Stimulated activated CD8-positive, alpha-beta memory T cell treated with anti-CD3 and anti-CD28 coated beads, Interleukin-7, amount 100 ng/mL, for 4 hours (primary cell): ENCODE measurements at places on chromosomes 1 and 21.

- no peak for DNase-seq
Measured at GRCh38 chr21:43895196-43895595, 30.2 kb downstream of the AGPAT3 start.

GRCh38 chr21:31943561-31943960 lies 70.7 kb downstream of the HUNK start:
- DNase-seq = no peak

GRCh38 chr1:24776821-24777220 lies 31.6 kb downstream of the CLIC4 start:
- DNase-seq = no peak

DNA sequence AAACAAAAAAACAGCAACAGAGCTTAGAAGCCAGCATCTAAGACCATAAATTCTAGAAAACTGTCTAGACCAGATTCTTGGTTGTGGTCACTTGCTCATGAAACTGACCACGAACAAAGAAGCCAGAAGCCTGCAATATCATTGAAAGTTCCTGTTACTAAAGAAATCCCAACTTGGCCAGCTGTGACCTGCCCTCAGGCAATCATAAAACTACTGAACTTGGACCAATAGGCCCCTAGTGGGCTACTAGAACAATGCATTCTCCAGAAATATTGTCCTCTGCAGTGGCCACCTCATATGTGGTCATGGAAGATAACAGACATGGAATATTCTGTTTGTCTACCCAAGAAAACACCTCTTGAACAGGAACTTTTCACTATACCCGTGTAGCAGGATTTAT lies 87.7 kb downstream of the SPATA17 start:
- no peak for DNase-seq

DNA sequence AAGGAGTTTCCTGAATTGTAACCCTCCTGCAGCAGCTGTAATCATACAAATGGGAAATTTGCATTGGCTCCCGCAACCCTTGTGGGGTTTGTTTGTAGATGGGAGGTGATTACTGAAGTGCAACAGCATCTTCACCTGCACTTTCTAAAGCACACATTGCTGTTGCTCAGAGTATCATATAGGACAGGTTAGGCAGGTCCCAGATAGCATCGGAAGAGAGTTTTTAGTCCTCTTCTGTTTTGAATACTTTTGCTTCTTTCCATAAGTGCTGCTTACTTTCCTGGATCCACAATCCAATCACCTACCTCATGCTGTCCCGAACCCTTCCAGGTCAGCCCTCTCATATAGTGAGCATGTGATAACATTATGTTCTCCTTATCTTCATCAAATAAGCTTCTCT lies 300.4 kb downstream of the PTPRC start:
- no peak for DNase-seq

- no peak for DNase-seq
Measured at GRCh38 chr1:147630447-147630846, 39.9 kb downstream of the ACP6 start.

GRCh38 chr1:2986549-2987305 lies 34.5 kb upstream of the ACTRT2 start:
- no peak for DNase-seq

- no peak for DNase-seq
Measured at GRCh38 chr21:16676391-16676790, 836.5 kb upstream of the CXADR start.

- DNase-seq = no peak
Measured at GRCh38 chr1:39759436-39759726, 11.8 kb downstream of the OXCT2 start.

- no peak for DNase-seq
Measured at GRCh38 chr1:192159014-192159413, 752 bp downstream of the RGS18 start.

GRCh38 chr1:27522432-27523336 lies 32.7 kb upstream of the WASF2 start:
- peak; percentile 48 for DNase-seq

GRCh38 chr1:13451399-13451965 lies 41.2 kb downstream of the PRAMEF20 start:
- DNase-seq = no peak

DNA sequence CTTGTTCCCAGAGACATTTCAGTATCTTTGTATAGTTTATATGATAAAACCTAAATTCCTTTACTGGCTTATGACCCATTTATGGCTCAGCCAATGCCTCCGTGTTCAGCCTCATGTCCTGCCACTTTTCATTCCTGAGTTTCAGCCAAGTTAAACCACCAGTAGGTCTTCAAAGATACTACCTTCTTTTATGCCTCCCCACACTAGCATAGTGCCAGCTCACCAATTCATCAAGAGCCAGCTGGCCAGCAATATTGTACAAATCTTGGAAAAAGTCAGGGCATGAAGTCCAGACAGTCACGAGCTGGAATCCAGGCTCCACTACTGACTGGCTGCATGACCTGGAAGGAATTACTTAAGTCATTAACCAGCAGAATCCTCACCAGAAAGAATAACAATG lies 446.0 kb downstream of the GPATCH2 start:
- DNase-seq = no peak

DNA sequence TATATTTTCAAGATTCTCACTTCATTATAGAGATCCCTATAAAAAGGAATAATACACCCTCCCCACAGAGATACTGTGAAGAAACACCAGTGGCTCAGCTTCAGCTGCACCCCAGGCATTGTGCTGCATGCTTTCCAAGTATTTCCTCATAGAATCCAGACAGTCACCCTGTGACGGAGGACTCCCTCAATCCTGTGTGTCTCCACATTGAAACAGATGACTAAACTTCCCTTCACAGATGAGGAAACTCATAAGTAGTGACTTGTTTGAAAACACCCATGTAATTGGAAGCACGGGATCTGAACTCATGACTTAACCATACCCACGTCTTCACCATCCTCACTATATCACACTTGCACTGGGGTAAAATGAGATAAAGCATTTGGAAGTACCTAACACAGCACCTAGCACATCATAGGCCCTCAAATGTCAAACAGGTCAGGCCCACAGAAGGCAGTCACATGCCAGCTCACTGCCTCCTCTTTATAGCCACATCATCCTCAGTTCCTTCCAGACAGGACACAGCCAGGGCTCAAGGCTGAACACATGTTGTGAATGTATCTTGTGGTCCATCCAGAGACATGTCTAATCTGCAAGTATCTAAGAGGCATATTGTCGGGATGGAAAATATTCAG lies 55.2 kb downstream of the GPR161 start:
- DNase-seq = no peak

- no peak for DNase-seq
Measured at GRCh38 chr1:41497056-41497440, 12.6 kb upstream of the EDN2 start.

GRCh38 chr1:240739754-240740153 lies 127.8 kb upstream of the GREM2 start:
- DNase-seq = no peak

DNA sequence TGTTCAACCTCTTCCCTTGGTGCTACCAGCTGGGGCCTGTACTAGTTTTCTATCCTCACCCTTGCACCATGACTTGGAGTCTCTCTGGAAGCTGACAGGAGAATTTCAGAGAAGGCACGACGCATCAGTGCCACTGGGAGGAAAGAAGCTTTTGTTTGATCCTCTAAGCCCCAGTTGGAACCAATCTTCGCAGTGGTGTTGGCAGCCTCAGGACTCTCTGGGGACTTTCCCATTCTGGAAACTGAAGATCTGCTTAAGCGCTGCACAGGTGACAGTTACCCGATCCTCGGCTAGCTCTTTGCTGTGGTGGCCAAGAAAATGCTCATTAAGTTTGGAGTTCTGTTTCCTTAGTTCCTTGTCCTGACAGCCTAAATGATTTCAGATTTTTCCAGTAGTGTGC lies 222.3 kb downstream of the RHOU start:
- no peak for DNase-seq

- no peak for DNase-seq
Measured at GRCh38 chr1:89705901-89706699, 73.2 kb downstream of the LRRC8C start.

- no peak for DNase-seq
Measured at GRCh38 chr1:203491664-203492063, 2.3 kb upstream of the OPTC start.

DNA sequence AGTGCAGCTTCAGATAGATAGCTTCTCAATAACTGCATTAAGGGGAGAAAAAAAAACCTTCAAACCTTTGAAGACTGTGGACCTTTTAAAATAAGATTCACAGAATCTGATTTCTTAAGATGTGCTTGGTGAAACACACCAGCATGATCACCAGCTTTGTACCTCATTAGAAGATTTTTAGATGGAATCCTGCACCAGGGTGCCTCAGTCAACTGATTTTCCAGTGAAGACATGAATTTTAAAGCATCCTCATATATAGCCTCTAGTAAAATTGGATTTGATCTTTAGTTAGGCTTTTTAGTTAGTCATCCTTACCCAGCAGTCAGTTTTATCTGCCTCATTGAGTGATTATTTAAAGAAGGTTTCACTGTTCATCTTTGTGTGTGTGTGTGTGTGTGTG lies 208.6 kb upstream of the DEPDC1 start:
- no peak for DNase-seq

- no peak for DNase-seq
Measured at GRCh38 chr1:172885411-172885810, 165.3 kb downstream of the TNFSF18 start.

DNA sequence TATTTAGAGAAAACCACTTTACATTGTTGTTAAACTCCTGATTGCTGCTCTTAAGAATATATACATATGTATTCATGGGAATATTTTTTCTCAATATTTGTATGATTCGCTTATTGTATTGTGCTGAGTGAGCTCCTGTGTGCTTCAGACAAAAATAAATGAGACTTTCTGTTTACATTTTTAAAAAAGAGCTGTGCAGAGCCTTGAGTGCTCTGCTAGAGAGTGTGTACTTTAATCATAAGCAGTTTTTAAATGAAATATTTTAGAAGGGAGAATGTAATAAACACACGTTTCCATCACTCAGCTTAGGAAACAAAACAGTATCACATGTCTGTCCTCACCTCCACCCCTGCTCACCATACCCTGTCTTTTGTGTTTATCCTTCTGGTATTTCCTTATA lies 9.7 kb downstream of the PTPN14 start:
- DNase-seq = no peak

DNA sequence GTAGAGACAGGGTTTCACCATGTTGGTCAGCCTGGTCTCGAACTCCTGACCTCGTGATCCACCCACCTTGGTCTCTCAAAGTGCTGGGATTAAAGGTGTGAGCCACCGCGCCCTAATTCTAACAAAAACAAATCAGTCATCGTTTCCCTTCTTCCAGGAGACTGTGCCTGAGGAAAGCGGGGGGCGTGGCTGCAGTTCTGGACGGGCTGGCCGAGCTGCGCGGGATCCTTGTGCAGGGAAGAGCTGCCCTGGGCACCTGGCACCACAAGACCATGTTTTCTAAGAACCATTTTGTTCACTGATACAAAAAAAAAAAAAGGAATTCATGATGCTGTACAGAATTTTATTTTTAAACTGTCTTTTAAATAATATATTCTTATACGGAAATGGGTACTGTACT lies 104.2 kb downstream of the WDR4 start:
- DNase-seq = no peak

DNA sequence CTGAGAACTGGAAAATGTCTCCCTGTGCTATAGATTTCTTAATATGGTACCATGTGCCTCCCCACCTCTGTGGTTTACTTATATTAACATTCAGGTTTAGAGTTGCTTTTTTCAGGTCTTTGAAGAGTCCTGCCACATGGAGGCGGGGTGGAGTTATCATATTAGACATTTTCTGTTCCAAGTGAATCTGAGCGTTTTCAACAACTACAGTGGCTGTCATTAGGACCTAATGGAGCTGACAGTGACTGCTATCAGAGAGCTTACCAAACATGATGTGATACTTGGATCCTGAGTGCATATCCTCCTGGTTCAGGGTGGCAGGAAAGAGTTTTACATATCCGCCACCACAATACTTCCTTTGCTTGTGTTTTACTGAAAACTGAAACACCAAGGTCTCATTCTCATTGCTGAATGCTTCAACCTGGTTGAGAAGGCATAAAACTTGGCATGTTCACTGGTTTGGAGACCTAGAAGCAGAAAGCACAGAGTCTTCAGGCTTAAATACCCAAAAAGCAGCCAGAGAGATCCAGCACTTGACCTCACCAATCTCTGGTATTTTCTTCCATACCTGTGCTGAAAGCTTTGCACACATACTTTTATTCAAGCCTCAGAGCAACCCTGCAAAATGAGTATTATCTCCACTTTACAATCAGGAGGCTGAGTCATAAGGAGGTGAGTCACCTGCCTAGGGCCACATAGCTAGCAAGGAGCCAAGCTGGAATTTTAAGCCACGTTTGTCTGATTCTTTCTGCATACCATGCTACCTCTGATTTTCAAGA lies 47.4 kb upstream of the OSBPL9 start:
- peak; percentile 17 for DNase-seq

DNA sequence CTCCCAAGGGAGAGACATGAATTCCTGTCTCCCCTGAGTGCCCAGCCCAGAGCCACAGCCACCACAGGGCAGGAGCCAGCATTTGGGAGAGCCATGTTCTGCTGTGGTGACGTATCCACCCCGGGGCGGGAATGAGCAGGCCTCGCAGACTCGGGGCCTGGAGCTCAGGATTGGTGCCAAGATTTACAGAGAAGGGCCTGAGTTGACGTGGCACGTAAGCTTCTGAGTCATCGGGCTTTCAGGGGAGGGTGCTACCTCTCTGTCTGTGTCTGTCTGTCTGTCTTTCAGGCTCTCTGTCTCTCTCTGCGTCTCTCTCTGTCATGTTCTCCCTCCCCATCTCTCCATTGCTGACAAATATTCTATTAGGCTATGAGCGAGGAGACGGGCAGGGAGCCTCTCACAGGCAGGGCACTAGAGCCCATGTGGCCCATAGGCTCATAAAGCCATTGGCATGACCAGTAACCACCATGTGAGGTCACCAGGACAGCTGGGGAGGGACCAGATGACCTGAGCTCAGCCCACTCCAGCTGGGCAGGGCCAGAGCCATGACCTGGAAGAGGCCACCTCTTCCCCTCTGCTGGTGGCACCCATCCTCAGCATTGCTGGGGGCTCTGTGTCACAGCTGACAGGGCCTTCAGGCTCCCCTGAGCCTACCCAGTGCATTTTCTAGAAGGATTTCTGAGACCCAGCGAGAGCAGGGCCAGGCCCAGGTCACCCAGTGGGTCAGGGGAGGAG lies 300.0 kb upstream of the VAMP3 start:
- DNase-seq = no peak

GRCh38 chr1:76866566-76866965 lies 714 bp upstream of the ST6GALNAC5 start:
- no peak for DNase-seq

- no peak for DNase-seq
Measured at GRCh38 chr21:38920631-38921398, 115.1 kb downstream of the ETS2 start.

DNA sequence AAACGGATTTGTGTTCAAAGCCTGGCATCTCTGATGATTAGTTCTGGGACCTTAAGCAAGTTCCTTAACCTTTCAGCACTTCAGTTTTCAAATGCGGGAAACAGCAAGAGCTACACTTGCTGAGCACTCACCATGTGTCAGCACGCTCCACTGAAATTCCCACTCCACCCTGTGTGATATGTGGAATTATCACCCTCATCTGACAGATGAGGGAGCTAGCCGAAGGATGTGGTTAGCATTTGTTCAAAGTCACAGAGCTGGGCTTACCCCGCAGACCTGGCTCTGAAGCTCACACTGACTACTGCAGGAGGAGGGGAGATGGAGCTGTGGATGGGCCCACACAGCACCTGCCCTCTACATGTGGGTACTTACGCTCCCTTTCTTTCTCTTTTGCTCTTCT lies 29.1 kb downstream of the IL12RB2 start:
- DNase-seq = no peak
